ENCODE measurements at places on chromosomes 6 and 20.

DNA sequence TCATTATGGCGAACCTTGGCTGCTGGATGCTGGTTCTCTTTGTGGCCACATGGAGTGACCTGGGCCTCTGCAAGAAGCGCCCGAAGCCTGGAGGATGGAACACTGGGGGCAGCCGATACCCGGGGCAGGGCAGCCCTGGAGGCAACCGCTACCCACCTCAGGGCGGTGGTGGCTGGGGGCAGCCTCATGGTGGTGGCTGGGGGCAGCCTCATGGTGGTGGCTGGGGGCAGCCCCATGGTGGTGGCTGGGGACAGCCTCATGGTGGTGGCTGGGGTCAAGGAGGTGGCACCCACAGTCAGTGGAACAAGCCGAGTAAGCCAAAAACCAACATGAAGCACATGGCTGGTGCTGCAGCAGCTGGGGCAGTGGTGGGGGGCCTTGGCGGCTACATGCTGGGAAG lies 22.5 kb upstream of the PRND start:
- DNase-seq: no peak

- DNase-seq: no peak
These were observed 88.0 kb downstream of the FRK start for GRCh38 chr6:115972679-115973078.

GRCh38 chr20:63393566-63393965 lies 32.4 kb upstream of the CHRNA4 start:
- DNase-seq: no peak

DNA sequence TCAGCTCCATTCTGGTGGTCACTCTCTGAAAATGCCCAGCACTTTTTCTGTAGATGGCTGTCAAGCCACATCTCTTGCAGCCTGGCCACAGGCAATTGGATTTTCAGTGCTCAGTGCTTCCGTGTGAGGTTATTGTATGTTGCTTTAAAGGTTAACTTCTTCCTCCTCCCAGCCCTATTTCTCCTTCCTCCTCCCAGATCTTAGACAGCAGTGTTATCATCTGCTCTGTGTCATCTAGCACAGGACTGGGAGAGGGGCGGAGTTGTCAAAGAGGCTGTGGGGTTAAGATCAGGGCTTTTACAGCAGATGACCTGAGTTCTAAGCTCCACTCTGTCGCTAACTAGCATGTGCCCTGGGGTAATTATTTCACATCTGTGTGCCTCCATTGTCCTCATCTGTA lies 129.0 kb downstream of the PHACTR3 start:
- DNase-seq: no peak

DNA sequence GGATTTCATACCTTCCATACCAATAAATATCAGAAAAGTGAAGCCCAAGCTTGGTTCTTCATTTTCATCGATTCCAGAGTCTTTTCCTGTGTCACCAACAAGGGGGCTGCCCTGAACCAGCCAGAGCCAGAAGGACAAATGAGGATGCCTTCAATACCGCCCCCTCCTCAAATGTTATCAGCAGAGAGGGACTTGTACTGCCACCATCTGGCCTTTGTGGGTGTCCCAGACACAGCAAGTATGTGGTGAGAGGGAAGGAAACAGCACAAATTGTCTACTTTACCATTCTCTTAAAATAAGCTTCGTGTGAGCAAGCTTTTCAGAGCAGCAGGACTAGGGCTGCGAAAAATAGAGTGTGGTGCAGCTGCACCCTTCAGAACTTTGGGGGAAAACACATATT lies 165.3 kb downstream of the SOBP start:
- DNase-seq: no peak

GRCh38 chr6:122307577-122307976 lies 91.9 kb upstream of the HSF2 start:
- no peak for DNase-seq

GRCh38 chr6:161038229-161039031 lies 46.9 kb downstream of the MAP3K4 start:
- DNase-seq: peak; percentile 38

GRCh38 chr6:4091941-4092340 lies 13.0 kb upstream of the FAM217A start:
- peak; percentile 71 for DNase-seq

GRCh38 chr6:148776321-148777308 lies 29.8 kb downstream of the UST start:
- no peak for DNase-seq

GRCh38 chr20:58965270-58966064 lies 15.6 kb upstream of the NELFCD start:
- no peak for DNase-seq

DNA sequence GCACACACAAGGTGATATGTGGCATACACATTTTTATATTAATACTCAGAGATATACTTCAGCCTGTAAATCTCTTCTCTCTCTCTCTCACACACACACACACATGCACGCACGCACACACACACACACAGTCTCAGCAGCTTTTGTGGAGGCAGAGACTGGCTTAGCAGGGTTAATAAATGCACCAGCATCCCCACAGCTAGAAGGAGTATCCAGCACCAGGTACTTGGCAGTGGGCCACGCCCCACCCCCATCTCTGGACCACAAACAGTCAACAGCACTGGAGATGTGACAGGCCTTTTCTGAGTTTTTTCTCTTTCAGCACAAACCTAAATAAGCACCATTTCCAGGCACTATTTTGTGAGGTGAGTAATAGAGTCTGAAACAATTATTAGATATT lies 47.3 kb upstream of the LRFN2 start:
- no peak for DNase-seq

DNA sequence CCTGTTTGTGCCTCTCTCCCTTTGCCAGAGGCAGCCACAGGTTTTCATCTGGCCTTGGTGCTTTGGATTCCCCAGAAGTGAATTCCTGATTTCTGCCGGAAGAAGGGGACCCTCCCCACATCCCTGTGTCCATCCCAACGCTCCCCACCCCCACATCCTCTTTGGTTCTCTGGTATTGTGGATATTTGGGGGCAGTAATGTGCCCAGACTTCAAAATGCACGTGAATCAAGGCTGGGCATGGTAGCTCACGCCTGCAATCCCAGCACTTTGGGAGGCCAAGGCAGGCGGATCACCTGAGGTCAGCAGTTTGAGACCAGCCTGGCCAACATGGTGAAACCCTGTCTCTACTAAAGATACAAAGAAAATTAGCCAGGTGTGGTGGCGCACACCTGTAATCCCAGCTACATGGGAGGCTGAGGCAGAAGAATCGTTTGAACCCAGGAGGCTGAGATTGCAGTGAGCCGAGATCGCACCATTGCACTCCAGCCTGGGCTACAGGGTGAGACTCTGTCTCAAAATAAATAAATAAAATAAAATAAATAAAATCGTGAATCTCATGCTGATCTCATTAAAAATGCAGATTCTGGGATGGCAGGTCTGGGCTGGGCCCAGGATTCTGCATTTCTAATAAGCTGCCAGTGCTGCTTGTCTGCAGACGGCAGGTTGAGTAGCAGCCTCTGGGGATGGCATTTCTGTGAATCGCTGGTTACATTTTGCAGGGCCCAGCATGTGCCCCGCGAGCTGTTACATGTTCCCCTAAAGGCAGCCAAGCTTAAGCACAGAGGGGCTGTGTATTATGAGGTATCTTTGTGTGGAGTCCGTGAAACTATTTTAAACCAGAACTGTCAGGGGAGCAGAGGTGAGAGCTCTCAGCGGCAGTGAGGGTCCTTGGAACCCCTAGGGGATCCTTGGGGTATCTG lies 49.0 kb downstream of the SYNJ2 start:
- DNase-seq: no peak

DNA sequence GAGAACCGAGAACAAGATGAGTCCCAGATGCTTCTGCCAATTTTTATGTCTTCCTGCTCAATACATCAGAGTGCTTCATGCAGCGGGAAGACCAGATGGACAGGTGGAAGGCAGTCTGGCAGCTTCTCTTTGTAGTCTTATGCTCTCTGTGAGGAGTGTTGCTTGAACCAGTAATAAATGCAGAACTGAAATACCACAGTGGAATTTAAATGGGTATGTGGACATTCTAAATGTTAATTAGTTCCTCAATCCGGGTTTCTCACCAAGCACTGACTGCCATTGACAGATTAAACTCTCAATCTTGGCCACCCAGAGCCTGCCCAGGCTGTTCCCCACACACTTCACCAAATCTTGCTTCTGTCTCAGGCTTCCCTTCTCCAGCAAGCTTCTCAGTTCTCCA lies 695.5 kb upstream of the CHD6 start:
- no peak for DNase-seq

- peak; percentile 91 for DNase-seq
These were observed 35.4 kb upstream of the MAPK13 start for GRCh38 chr6:36094753-36095496.

- DNase-seq: no peak
These were observed 245.0 kb downstream of the GMPR start for GRCh38 chr6:16483315-16483875.

DNA sequence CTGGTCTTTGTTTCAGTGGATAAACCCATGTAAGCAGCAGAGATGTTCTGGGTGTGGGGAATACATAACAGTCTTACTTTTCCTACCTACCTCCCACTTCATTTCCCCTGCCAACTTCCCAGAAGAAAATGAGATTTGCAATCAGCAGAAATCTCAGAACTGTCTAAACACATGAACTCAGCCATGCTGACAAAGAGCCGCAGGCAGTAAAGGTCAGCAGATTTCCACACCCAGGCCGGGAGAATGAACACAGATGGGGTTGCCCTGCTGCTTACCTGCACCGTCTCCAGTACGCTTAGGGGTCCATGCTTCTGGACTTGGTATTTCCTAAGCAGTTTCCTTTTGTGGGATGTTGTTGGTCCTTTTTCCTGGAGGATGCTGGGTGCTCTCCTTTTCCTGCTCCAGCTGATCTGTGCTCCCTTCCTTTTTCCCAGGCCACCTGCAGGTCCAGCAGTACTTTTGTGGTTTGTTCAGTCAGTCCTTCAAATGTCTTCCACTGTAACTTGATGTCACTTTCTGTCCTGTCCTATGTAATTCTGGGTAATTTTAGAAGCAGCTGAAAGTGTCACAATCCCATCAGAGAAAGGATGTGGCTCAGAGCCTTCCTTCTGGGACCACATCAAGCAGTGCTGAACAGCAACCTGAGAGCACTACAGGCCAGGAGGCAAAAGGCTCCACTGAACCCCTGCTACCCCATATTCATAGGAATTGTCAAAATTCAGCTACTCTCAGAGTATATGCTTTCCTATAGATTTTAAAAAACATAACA lies 129.0 kb downstream of the CEP57L1 start:
- no peak for DNase-seq

- DNase-seq: no peak
These were observed 3.8 kb upstream of the EEF1A2 start for GRCh38 chr20:63502671-63503172.

DNA sequence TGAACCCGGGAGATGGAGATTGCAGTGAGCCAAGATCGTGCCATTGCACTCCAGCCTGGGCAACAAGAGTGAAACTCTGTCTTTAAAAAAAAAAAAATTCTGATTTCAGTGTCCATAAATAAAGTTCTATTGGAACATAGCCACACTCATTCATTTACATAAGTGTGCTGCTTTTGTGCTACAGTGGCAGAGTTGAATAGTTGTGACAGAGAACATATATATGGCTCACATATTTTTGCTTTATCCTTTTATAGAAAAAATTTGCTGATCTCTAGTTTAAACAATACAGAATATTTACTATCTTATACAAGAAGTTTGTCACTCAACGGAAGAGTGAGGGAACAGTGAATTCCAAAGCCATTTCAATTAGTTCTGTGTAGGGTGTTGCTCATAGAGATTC lies 18.0 kb downstream of the MCM8 start:
- no peak for DNase-seq

- DNase-seq: no peak
These were observed 77.4 kb upstream of the SULF2 start for GRCh38 chr20:47862574-47863240.

Data from colonic mucosa (tissue), 4 donors.